Cortex of kidney (tissue), 1 donor: ENCODE measurements at places on chromosomes 4 and X.

- no peak for DNase-seq
Observed at GRCh38 chrX:79182071-79182470, 37.6 kb downstream of the GPR174 start.

DNA sequence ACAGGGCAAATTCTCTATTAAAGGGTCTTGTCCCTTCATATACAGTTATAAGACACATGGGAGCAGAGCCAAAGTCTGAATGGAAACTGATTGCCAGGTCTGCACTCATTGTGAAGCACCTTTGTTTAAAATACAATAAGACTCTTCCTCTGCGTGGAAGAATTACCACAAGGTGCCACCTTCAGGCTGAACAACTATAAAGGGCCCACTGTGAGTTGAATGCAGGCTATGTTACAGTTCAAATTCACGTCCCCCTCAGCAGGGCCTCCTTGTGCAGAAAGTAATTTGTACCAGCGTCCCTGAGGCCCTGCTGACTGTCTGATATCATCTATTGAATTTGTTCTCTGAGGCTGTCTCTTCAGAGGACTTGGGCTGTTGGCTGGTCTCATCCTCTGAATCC lies 225.8 kb upstream of the TEX13C start:
- no peak for DNase-seq

- DNase-seq = no peak
Observed at GRCh38 chrX:78603908-78604307, 55.2 kb downstream of the RTL3 start.

DNA sequence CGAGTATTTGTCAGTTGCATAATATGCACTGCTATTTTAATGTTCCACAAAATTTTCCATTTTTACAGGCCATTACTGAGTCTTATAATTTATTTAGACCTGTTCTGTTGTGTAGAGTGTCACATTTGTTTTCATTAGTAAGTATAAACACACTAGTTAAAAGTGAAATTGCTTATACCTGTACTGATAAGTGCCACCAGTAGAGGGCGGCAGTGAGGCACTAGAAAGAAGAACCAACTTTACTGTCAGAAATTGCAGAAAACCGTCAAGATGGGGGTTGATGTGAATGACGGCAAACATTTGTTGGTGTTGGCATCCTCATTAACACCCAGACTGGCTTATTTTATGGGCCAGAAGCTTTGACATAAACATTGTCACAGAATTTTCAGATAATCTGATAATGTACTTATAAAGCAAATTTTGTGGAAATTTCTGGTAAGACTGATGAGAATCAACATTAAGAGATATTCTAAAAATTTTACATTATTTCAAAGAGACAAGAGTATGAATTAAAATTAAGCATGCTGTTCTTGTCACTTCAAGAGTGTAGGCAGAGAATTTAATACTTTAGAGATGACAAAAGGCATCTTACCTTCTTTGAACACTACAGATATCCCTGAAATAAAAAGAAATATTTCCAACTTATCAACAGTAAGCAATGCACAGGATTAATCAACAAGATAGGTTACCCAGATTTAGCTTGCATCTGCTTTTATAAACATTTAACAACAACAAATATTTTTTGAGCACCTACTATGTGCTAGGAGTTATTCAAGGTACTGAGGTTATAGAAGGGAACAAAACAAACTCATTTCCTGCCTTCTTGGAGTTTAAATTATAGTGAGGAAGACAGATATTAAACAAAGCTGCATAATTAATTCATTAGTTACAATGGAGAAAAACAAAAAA lies 24.9 kb downstream of the ALPK1 start:
- DNase-seq = no peak

GRCh38 chr4:166460769-166461550 lies 587.9 kb downstream of the TLL1 start:
- no peak for DNase-seq

GRCh38 chrX:28850955-28851354 lies 263.7 kb downstream of the IL1RAPL1 start:
- no peak for DNase-seq

DNA sequence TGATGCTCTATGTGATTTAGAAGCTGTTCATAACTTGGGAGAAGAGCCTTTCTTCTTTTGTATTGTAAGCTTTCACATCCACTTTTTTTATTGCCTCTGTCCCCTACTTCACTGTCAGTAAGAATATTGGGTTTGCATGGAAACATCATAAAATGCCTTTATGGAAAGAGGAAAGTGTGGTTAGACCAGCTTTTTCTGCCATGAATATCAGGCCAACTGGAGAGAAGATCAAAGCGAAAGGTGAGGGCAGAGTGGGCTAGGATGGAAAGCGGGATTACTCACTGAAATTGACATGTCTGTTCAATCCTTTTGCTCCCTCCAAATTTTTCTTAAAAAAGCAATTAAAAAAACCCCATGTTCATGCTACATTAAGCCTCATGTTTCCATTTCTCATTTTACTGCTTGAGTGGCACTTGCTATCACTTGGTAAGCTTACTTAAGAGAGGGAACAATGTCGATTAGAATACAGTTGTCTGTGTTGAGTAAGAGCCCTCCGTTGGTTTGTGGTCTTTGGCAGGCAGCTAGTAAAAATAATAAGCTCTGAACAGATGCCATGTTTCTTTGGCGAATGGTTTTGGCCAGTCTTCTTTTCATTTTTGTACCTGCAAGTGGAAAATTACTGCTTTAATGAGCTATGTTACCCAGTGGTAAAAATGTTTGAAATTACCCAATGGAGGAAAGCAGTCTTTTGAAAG lies 35.9 kb downstream of the SUPT20HL1 start:
- no peak for DNase-seq

GRCh38 chr4:37815591-37815990 lies 10.9 kb upstream of the PGM2 start:
- no peak for DNase-seq

GRCh38 chrX:17009856-17010625 lies 63.6 kb downstream of the REPS2 start:
- DNase-seq = no peak

- DNase-seq = no peak
Observed at GRCh38 chr4:40152637-40153036, 44.2 kb upstream of the RHOH start.

DNA sequence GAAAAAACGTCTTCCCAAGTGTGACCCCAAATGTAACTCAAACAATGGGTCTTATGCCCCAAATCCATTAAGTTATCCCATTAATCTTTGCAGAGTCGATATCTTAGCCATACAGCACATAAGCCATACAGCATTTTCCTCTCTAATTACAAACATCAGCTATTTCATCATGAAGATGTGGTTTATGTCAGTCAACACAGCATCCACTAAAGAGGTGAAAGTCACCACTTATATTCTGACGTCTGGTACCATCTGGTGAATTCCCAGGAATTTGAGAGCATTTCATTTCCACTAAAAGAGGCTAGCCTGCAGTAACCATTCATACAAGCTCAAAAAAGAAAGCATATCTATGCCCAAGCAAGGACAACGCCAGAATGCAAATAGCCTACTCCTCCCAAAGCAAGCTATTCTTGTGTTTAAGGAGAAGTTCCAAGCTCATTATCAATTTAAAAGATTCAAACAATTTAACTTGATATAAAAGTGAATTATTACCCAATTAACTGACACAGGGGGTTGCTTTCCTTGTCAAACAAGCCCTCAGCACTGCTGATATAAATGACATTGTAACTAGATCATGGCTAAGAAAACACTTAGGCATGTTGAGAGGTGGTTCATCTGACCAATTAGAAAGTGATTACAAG lies 203.3 kb downstream of the ANTXR2 start:
- DNase-seq = no peak

DNA sequence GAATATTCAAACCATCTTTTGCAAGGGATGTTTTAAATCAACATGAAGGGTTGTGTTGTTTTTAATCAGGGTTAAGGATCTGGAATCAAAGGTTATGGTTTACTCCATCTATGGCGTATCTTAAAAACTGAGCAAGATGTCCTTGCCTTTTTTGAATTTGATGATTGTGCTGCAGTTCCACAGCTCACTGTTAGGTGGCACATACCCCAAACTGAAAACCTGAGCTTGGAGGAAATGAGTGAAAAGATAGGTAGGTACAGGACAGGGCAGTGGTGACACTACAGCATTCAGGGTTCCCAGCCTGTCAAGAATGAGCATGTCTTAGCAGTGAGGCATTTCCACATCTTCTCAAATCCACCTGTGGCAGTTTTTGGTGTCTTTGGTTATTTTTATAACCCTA lies 13.1 kb upstream of the EOLA1 start:
- DNase-seq = no peak

DNA sequence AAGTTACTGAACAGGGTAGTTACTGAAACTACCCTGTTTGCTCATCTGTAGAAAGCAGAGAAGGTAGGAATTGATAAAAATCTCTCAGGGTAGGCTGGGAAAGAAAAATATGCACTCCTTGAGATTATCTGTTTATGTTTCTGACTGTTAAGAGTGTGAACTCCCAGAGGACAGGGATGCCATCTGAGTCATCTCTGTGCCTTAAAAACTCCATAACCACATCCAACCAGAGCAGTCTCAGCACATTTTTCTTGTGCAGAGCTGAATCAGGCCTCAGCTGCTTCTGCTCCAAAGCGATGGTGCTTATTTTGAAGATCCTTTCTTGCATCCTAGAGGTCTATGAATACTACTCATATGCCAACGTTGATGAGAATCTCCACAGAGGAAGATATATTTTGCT lies 9.9 kb downstream of the CENPVL3 start:
- no peak for DNase-seq

GRCh38 chr4:159444678-159445077 lies 341.8 kb downstream of the RAPGEF2 start:
- no peak for DNase-seq

GRCh38 chr4:129145222-129145730 lies 49.3 kb downstream of the C4orf33 start:
- no peak for DNase-seq
